ENCODE measurements at places on chromosomes 4 and X. TPM values are rescaled to one million over a fixed set of nuclear protein-coding genes. Genes with fewer than 3 reads are reported as not detected.
A peak's percentile ranks its signal among the peaks of the same experiment; 100 is the strongest.

The DCLK2 gene
- total RNA-seq: 14.0 TPM

- DNase-seq: peak; percentile 81
- no peaks in the 10 kb centered on the region for H3K36me3 ChIP-seq
- H3K27ac ChIP-seq: no peak overlapping the region
- H3K27me3 ChIP-seq: no peaks in the 10 kb centered on the region
- peaks cover 4% of the 10 kb centered on the region for H3K4me1 ChIP-seq
- H3K4me3 ChIP-seq: no peak overlapping the region
These were observed 58.0 kb downstream of the RHOH start for GRCh38 chr4:40254608-40255392.

The FGB gene
- total RNA-seq: not detected

DNA sequence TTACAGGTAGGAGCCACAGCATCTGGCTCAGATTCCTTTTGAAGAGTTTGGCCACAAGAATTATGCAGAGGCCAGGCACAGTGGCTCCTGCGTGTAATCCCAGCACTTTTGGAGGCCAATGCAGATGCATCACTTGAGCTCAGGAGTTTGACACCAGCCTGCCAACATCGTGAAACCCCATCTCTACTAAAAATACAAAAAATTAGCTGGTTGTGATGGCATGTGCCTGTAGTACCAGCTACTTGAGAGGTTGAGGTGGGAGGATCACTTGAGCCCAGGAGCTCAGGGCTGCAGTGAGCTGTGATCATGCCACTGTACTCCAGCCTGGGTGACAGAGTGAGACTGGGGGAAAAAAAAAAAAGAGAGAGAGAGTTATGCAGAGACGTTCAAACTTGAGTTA, 53.0 kb downstream of the MID1IP1 start:
- no peaks in the 10 kb centered on the region for H3K36me3 ChIP-seq
- H3K4me1 ChIP-seq: no peaks in the 10 kb centered on the region
- DNase-seq: no peak
- H3K4me3 ChIP-seq: no peak overlapping the region
- no peaks in the 10 kb centered on the region for H3K27me3 ChIP-seq

The SCML2 gene
- 1.8 TPM for total RNA-seq
